ENCODE measurements at places on chromosomes 7 and 10. TPM values are rescaled to one million over a fixed set of nuclear protein-coding genes. Genes with fewer than 3 reads are reported as not detected.

CCDC3 gene
- total RNA-seq = 0.07 TPM

FEZF1 gene
- not detected for total RNA-seq

- no peak for DNase-seq
- peaks cover 2% of the 10 kb centered on the region for H3K27me3 ChIP-seq
- H3K4me1 ChIP-seq = no peaks in the 10 kb centered on the region
- no peak overlapping the region for H3K4me3 ChIP-seq
- no peak overlapping the region for H3K27ac ChIP-seq
Measured at GRCh38 chr10:132209130-132209529, 22.4 kb downstream of the DPYSL4 start.

DNA sequence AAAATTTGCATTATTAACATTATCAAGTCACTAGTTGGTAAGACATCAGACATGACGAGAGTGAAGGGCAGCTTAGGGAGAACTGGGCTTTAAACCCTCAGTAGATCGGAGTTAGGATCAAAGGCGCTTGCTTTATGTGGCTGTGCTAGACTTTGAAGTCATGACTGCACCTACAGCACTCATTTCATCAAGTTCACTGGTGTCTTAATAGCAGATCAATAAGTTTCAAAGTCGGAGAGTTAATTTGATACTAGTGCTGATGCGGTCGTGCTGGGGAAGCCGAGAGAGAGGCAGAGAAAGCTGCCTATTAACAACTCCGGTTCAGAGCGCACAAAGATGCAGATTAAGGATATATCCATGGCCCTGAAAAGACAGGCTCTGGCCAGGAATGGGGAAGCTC lies 172.9 kb downstream of the TCF7L2 start:
- no peaks in the 10 kb centered on the region for H3K36me3 ChIP-seq
- peaks cover 29% of the 10 kb centered on the region for H3K27me3 ChIP-seq
- H3K27ac ChIP-seq = no peak overlapping the region
- H3K4me1 ChIP-seq = peaks cover 3% of the 10 kb centered on the region

GRCh38 chr7:138091032-138091431 lies 14.8 kb downstream of the AKR1D1 start:
- no peak overlapping the region for H3K27ac ChIP-seq
- H3K4me3 ChIP-seq = no peak overlapping the region
- H3K27me3 ChIP-seq = no peaks in the 10 kb centered on the region
- H3K36me3 ChIP-seq = no peaks in the 10 kb centered on the region
- H3K4me1 ChIP-seq = no peaks in the 10 kb centered on the region

All from activated CD4-positive, alpha-beta T cell treated with anti-CD3 and anti-CD28 coated beads, Interleukin-2, amount 10 ng/mL, durations not matched to agents 24 days and 14 days (primary cell).